Heart right ventricle (tissue), 16 donors: ENCODE measurements at places on chromosomes 5 and 9.
A peak's percentile ranks its signal among the peaks of the same experiment; 100 is the strongest.

GRCh38 chr5:61824396-61824795 lies 481.6 kb upstream of the KIF2A start:
- no peak overlapping the region for H3K27ac ChIP-seq
- DNase-seq = no peak
- peaks cover 6% of the 10 kb centered on the region for H3K27me3 ChIP-seq
- H3K36me3 ChIP-seq = no peaks in the 10 kb centered on the region
- H3K4me1 ChIP-seq = no peaks in the 10 kb centered on the region

DNA sequence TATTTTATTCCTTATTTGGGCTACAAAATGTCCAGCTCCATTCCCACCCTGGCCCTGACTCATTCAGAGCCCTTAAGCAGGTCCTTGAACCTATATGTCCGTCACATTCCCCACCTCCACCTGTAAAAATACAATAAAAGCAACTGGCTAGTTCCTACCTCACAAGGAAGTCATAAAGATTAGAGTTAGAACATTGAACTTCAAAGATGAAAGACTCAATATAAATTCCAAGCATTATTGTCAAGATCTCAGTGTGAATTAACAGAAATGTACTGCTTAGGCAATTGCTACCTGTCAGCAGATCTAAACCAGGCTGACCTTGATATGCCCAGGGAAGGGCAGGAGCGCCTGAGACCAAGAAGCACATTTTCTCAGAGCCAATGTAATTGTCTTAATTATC lies 221.8 kb downstream of the ENC1 start:
- no peaks in the 10 kb centered on the region for H3K4me1 ChIP-seq
- no peak for DNase-seq
- H3K27me3 ChIP-seq = no peaks in the 10 kb centered on the region

- no peak overlapping the region for H3K27ac ChIP-seq
- H3K27me3 ChIP-seq = no peaks in the 10 kb centered on the region
- no peaks in the 10 kb centered on the region for H3K36me3 ChIP-seq
- DNase-seq = no peak
These were observed 229.4 kb downstream of the ADAMTSL1 start for GRCh38 chr9:18703151-18703900.

DNA sequence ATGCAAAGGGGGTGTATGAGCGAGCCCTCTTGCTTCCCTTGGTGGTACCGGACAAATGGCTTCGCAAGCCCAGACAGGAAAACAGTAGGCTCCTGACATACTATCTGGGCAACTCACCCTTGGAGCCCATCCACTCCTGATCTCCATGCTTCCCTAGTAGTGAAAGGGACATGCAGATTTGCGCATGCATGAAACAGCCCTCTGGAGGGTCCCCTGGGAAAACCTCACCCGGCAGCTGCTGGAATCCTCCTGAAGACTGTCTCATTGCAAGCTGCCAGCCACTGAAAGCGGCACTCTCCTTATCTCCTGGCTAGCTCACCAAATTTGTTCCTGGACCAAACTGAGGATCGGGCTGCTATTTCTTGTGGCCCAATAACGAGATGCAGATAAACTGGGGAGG lies 10.2 kb downstream of the ZNF169 start:
- peaks cover 16% of the 10 kb centered on the region for H3K36me3 ChIP-seq
- DNase-seq = peak; percentile 18

GRCh38 chr9:126515001-126515872 lies 98.5 kb upstream of the LMX1B start:
- no peak for DNase-seq
- H3K4me1 ChIP-seq = peaks cover 7% of the 10 kb centered on the region
- H3K27ac ChIP-seq = no peak overlapping the region
- H3K27me3 ChIP-seq = peaks cover 94% of the 10 kb centered on the region
- H3K4me3 ChIP-seq = no peak overlapping the region
